Activated CD4-positive, CD25-positive, alpha-beta regulatory T cell treated with anti-CD3 and anti-CD28 coated beads, Interleukin-2, amount 50 U/mL, for 72 hours (primary cell): ENCODE measurements at places on chromosomes 4 and X.

DNA sequence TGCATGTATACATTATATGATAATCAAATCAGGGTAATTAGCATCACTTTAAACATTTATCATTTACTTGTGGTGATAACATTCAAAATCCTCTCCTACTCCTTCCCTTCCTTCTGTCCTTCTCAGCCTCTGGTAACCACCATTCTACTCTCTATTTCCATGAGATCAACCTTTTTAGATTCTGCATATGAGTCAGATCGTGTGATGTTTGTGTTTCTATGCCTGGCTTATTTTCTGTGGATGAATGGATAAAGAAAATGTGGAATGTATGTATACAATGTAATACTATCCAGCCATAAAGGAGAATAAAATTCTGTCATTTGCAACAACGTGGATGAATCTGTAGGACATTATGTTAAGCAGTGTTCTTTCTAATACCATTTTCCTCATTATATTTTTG, 123.9 kb downstream of the NAA11 start:
- no peak for DNase-seq

DNA sequence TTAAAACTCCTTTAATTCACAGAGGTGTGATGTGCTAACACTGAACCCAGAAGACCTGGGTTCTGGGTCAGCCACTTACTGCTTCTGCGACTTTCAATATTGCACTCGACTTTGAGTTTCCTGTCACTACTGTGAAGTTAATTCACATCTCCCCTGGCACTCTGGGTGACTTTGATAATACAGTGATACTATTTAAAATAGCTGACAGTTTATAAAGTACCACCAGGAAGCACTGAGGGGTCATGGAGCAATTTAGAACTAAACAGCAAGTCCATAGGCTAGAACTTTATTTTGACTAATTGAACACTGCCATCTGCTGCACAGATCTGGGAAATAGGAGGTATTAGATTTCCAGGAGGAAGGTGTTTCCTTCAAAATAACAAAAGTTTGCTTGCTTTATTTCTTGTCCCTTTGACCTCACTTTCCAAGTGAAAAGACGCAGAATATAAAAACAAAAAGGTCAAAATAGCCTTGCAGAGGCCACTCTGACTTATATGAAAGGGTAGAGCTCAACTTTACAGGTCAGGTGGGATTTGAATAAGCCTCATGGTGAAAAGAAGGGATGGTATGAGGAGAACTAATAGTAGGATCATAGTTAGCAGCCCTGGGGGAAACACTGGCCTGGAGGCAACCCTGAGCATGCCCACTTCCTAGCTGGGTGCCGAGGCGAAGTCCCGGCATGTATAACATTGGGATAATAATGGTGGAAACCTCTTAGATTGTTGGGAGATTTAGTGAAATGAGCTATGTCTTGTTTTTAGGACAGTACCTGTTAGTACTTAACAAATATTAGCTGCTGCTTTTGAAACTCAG, 53.4 kb downstream of the ZNF518B start:
- DNase-seq: no peak

GRCh38 chrX:19372170-19372546, 28.4 kb downstream of the PDHA1 start:
- DNase-seq: peak; percentile 63

DNA sequence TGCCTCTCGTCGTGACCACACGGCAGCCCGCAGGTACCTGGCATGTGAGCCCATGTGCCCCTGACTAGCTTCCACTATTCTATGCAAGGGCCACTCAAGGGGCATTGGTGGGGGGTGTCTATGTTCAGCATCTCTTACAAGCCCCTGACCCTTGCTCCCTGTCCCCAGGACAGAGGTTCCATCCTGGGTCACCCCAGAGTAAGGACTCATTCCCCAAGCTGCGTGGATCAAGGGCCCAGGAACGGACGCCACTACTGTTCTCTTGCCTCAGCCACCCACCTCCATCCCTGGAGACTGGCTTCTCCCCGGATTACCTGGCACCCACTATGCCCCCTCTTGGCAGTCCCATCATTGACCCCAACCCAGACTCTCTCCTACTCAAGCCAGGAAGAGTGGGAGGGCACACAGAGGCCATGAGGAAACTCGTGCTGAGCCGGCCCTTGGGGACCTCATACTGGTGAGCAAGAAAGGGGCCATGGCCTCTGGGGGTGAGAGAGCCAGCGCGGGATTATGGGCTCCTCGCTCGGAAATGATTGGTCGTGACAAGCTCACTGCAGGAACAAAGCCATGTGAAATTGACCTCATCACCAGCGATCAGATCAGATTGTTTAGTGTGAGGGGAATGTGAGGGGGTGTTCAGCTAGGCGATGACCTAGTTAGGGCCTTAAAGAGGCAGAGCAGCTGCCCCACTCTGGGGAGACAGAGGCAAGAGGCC, 50.1 kb upstream of the PJA1 start:
- DNase-seq: no peak

DNA sequence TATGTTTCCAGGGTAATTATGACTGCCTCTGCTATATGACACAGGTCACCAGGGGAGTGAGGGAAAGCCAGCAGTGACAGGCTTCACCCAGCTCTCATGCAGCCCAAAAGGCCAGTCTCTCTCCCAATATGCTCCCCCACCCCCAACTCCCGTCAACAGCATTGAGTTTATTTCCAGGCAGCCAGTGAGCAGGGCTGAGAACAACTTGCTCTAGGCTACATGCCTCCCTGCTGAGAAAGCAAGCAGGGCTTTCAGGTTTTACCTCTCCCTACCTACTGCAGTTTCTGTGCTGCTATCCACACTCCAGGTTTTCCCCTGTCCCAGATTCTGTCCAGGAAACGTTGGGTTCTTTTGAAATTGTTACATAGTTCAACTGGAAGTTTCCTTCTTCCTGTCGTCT, 291.4 kb downstream of the PABPC4L start:
- no peak for DNase-seq

DNA sequence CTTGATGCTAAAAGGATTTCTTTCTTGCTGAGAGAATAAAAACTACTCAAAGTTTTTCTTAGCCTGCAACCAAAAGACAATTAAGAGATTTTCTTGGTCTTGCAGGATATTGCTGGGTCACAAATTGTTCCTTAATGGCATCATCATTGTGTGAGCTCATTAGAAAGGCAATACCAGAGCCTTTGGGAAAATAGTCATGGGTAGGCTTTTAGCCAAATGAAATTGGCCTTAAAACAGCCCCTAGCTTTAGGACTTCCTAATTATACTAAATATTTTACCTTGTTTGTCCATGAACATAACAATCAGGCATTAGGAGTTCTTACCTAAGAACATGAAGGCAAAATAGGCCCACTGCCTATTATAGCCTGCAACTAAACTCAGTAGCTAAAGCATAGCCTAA, 10.4 kb upstream of the FAM13A start:
- DNase-seq: no peak

DNA sequence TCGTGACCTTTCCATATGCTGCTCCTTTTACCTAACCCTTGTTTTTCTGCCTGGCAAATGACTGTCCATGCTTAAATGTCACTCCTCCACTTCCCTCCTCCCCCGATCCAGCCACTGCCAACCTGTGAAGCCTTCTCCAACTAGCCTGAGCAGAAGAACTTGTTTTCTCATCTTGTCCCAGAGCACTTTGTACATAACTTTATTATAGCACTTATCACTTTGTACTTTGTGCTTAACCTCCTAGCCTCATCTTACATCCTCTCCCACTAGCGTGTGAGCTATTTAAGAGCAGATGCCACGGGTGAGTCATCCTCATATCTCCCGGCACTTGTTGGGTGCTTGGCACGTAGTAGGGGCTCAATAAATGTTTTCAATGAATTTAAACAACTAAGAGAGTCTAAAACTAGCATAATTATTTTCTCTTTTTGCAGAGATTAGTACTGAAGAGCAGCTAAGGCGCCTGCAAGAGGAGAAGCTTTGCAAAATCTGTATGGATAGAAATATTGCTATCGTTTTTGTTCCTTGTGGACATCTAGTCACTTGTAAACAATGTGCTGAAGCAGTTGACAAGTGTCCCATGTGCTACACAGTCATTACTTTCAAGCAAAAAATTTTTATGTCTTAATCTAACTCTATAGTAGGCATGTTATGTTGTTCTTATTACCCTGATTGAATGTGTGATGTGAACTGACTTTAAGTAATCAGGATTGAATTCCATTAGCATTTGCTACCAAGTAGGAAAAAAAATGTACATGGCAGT, 46.9 kb downstream of the XIAP start:
- DNase-seq: no peak

DNA sequence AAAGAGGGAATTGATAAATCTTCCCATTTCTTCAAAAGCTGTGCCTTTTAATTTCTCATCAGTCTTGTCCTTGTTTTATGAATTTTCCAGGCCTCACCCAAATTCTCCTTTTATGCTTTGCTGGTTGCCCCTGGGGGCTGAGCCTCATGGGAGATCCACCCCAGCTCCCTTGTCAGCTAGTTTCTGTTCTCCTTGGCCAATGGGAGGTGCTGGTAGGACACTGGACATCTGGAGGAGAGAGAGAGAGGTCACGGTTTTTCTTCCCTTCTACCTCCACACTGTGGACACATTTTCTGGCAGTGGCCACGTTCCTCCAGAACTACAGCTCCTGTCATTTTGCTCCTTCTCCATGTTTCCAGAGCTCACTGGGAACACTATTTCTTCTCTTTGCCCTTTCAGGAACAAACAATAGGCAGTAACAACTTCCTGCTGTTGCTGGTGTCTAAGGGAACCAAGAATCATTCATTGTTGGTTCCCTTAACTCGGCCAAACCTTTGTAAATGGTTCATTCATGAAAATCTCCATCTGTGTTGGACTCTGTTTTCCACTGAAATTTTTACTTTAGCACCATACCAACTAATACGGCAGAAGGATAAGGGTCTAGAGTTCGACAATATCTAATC, 334.5 kb downstream of the GPAT3 start:
- no peak for DNase-seq

GRCh38 chrX:12741416-12741815, 49.8 kb upstream of the PRPS2 start:
- DNase-seq: no peak

DNA sequence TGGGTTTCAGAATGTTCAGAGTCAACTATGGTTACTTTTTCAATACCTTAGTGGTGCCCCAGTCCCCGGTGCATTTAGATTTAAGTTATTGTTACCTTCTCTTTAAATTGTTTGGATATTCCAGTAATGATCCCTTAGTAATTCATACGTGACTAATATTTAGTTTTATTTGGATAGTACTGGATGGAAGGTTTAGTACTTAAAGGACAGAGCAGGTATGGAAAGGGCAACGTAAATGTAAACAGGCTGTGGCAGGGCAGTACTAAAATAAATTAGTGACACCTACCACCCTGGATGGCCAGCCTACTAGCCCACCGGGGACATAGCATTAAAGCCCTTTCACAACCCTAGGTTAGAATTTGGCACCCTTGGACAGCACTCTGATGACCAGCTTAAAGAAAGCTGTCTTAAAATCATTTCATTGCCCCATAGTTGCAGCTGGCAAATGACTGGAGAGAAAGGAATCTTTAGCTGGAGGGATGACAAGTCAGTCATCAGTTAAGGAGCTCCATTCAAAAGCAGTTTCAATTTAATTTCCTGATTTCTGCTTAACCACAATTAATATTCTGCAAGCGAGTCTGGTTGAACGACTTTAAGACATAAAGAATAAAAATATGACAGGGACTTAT, 16.4 kb downstream of the PLP1 start:
- no peak for DNase-seq

GRCh38 chr4:96073461-96073860, 233.6 kb downstream of the PDHA2 start:
- no peak for DNase-seq

- no peak for DNase-seq
Observed at GRCh38 chrX:63387411-63387810, 36.3 kb upstream of the SPIN4 start.

GRCh38 chr4:150582873-150583286, 929 bp downstream of the MAB21L2 start:
- DNase-seq: no peak

- DNase-seq: no peak
Observed at GRCh38 chrX:151398346-151398745, 1.3 kb downstream of the VMA21 start.

DNA sequence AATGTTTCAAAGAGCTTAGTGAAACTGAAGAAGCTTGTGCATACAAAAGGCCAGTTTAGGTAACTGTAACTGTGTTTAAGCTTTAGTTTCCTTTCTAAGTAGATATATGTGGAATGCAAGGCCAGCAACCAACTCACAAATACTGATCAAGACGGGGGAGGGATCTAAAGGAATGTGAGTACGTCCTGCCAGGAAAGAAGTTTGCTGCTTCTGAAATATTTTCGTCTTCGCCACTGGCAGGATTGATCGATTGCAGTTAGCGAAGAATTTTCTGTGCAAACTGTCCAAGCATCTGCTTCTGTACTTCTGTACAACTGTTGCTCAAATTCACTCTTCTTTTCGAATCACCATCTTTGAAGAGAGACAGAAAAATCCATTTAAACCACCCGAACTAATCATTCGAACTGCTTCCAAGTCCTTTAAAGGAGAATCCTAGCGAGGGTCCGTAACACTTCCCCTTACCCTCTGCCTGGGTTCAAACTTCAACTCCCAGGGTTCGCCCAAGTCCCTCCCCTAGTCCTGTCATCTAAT, 373 bp upstream of the INTS6L start:
- no peak for DNase-seq

DNA sequence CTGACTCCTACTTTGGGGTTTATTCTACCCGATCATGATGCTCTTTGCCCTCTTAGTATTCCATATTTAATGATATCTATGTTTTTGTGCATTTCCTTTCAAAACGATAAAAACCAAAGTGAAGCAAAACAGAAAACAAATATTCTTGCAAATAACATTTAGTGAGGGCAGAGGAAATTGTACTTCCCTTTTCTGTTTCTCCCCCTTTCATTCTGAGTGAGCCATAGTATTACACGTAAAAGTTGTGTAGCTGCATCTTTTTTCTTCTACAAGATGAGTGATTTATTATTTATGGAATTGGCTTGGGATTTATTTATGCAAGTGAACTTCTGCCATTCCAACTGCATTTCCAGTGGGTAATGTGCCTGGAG, 109.9 kb downstream of the AFF2 start:
- no peak for DNase-seq

DNA sequence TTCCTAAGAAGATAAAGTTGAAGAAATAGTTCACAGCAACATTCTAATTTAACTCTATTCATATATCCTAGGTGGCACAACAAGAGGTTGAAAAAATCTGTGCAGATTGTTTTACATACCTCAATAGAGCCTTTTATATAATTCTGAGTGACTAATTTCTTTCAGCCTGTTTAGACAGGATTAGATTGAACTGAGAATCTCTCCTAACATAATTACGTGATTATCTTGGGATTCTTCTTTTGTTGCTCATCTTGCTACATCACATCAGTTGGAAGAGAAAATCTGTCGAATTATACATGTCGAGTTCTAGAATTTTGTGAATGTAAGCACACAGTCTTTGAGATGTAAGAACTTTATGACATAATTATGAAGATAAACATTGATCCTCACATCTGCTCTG, 1873.7 kb upstream of the IGFBP7 start:
- no peak for DNase-seq

GRCh38 chr4:13918110-13918509, 290.6 kb upstream of the BOD1L1 start:
- DNase-seq: no peak

DNA sequence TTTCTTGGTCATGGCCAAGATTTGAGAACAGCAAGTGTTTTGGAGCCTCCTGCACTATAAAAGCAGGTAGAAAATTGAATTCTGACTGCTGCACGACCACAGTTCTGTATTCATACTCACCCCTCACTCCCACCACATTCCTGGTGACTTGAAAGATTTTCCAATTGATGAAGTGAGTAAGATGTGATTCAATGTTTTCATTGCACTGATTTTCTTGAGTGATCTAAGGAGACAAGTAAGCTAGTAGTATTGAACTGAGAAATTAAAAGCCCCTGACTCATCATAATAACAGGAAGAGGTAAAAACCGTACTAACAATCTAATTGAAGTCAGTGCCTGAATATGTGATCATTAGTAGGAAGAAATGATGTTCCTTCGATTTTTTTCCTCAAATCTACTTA, 6.1 kb upstream of the SEC24D start:
- no peak for DNase-seq
